ENCODE measurements at places on chromosomes 4 and X.
A peak's percentile ranks its signal among the peaks of the same experiment; 100 is the strongest.

- no peak for DNase-seq
These were observed 465 bp downstream of the BMPR1B start for GRCh38 chr4:94758141-94758699.

GRCh38 chr4:76857074-76857409 lies 40.9 kb downstream of the SOWAHB start:
- no peak for DNase-seq

GRCh38 chr4:152558396-152558795 lies 22.5 kb upstream of the FBXW7 start:
- no peak for DNase-seq

DNA sequence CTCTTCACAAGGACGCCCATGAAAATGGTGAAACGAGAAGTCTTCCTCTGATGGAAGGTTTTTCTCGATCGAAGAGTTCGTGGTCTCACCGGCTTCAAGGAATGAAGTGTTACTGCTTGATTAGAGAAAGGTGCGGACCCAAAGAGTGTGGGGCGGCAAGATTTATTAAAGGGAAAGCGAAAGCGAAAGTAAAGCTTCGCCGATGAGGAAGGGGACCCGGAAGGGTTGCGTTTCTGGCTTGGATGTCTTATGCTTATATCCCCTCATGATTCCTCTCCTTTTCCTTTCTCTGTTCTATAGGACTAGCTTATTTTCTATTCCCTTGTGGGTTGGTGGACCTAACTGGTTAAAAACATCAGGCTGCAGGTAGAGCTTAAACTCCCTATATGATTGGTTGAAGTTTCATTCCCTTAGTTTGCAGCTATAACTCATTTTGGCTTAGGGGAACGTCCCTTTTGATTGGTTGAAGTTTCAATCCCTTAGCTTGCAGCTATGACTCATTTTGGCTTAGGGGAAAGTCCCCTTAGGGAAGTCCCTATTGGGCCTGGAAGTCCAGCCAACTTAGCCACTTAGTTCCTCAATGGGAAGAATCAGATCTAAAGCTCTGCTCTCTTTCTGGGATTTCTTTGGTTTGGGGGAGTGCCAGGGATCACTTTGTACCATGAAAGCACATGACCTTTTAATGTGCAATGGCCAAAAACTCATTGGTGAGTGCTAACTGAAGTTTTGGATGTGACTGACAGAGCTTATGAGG lies 1025.0 kb upstream of the PCDH10 start:
- no peak for DNase-seq

- DNase-seq: no peak
These were observed 3.6 kb downstream of the SRPK3 start for GRCh38 chrX:153784325-153784967.

GRCh38 chrX:30643313-30643821 lies 9.9 kb upstream of the GK start:
- no peak for DNase-seq

DNA sequence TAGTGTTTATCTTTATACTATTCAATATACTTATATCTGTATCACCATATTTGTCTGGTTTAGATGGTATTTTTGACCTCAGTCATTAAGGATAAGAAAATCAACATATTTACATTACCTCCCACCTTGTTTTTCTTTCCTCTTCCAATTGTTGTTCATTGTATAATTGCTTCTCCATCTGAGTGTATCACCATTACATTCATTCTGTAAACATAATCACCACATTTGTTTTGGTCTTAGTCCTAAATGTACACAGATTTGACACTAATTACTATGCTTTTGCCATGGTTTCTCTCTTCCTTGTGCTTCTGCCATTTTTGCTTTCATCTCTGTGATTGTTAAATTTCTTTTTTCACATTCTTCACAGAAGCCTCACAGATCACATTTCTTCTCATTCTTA lies 12.7 kb downstream of the ARMCX6 start:
- no peak for DNase-seq

- DNase-seq: no peak
These were observed 1011.1 kb upstream of the HS3ST1 start for GRCh38 chr4:12439633-12440305.

- DNase-seq: no peak
These were observed 10.3 kb downstream of the PDHA2 start for GRCh38 chr4:95850161-95850560.

DNA sequence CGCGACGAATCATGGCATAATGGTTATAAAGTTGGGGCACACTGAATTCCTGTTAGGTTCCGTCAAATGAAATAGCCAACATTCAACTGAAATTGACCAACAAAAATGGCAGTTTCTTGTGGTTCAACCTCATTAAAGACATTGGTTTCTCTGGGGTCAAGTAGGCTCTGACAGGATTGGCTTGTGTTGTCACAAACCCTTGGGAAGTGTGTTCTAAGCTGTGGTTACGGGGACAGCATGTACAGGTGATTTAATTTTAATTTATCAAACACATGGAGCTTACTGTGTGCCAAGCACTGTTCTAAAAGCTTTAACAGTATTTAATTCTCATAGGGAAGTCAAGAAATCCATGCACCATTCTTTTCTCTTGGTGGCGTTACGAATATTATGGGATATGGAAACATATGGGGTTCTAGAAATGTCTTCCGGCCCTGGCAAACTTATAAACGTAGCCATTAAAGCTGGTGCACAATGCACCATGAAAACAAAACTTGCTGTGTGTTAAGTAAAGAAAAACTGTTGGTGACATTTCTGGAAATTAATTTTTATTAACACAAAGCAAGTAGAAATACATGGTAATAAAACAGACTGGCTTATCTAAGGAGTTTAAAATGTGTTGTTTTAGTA lies 891 bp downstream of the XK start:
- DNase-seq: no peak

DNA sequence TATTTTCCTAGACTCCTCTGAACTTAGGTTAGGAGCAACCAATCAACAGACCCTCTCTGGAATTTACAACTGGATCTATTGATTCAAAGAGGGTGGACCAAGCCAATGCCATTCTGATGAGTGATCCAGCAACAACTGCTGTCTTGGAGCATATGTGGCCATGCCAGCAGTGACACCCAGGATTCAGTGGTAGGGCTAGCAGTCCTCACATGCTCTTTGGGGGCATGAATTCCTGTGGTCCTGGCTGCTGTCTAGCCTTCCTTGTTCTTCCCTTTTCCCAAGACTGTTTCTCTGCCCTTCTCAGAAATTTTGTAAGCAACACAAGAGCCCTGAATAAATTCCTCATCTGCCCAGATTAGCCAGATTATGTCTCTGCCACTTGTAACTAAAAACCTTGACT lies 61.5 kb upstream of the GATB start:
- no peak for DNase-seq

- DNase-seq: no peak
These were observed 30.7 kb upstream of the ZNF280C start for GRCh38 chrX:130299279-130300009.

GRCh38 chr4:186685767-186686183 lies 37.9 kb downstream of the FAT1 start:
- DNase-seq: no peak

- DNase-seq: no peak
These were observed 70.8 kb downstream of the RWDD4 start for GRCh38 chr4:183588169-183588675.

DNA sequence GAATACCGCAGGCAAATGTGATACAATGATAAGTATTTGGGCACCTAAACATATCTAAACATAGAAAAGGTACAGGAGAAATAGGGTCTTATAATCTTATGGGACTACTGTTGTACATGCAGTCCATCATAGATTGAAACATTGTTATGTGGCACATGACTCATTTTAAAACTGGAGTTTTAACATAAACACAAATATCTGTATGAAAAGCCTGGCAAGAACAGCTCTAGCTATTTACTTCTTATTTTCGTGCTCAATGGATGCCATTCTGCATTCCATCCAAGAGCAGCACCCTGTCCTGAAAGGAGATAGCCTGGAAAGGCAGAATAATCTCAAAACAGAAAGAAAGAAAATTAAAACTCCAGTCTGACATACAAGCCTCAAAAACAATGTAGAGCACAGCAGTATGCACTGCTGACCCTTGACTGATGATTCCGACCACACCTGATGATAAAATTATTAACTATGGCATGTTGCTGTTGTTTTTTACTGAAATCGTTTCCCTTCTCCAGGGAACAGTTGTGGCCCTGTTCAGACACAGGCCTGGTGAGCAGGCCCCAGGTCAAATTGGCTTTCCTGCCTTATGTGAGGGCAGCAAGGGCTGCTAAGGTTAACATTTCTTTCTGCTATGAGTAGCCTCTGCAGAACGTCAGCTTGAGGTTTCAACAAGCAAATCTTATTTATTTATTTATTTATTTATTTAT lies 152.7 kb downstream of the APBB2 start:
- no peak for DNase-seq

GRCh38 chr4:104743215-104743653 lies 248.5 kb upstream of the CXXC4 start:
- DNase-seq: peak; percentile 62

GRCh38 chrX:48956728-48957414 lies 536 bp downstream of the OTUD5 start:
- DNase-seq: no peak

- DNase-seq: no peak
These were observed 155.6 kb downstream of the HNRNPD start for GRCh38 chr4:82217986-82218715.

DNA sequence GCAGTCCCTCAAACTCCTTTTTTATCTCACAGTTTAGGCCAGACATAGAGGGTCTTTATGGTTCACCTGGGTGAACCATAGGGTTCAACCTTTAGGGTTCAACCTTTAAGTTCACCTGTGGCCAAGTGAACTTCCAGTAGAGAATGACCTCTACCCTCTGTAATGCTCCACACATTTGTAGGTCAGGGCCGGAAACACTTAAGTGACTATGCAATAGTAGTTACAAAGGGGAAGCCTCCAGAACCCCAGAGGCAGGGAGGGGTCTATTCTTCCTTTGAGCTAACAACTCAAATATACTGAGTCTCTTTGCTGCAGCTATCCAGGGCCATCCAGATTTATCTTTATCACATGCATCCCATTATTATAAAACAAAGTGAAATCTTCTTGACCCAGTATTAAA lies 100.0 kb downstream of the LARP1B start:
- no peak for DNase-seq

DNA sequence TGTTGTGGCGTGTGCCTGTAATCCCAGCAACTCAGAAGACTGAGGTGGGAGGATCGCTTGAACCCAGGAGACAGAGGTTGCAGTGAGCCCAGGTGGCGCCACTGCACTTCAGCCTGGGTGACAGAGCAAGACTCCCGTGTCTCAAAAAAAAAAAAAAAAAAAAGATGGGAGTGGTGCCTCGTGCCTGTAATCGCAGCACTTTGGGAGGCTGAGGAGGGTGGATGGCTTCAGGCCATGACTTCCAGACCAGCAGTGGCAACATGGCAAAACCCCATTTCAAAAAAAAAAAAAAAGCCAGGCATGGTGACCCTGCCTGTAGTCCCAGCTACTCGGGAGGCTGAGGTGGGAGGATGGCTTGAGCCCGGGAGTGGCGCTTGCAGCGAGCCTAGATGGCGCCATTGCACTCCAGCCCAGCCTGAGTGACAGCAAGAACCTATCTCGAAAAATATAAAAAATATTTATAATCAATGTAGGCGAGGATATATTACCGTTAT lies 27.0 kb downstream of the EIF2S3 start:
- DNase-seq: no peak

DNA sequence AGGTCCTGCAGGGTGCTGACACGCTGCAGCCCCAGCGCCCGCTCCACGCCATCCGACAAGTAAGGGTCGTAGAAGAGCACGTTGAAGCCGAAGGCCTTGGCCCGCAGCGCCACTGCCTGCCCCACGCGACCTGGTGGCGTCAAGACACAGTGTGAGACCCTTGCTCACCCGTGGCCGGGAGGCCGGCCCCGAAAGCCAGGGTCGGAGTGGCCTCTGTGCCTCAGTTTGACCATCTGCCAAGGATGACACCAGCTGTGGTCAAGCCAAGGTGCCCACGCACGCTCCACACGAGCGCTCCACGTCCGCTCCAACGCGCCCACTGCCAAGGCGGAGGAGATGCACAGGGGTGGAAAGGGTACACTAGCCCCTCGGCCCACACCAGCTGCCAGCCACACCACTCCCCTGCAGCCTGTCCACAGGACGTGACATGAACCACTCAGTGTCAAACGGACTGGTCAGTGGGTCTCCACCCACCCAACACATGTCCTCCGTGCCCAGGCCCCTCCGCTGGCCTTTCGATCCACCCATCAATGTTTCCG lies 32.8 kb downstream of the CTBP1 start:
- no peak for DNase-seq

DNA sequence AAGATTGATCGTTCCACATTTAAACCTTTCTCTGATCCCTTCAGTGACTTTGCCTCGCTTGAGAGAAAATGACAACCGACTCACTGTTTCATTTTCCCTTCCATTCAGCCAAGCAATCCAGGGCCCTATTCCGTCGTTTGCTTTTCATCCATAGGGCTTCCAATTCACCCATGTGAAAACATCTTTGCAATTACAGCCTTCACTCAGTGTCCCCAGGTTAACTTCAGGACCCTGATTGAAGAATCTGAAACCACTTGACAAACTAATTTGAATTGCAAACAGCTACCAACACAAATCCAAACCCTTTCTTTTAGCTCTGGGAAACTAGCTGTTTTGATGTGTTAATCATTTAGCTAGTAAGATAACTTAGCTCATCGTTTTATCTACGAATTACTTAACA lies 120.2 kb upstream of the FAM9C start:
- DNase-seq: no peak

DNA sequence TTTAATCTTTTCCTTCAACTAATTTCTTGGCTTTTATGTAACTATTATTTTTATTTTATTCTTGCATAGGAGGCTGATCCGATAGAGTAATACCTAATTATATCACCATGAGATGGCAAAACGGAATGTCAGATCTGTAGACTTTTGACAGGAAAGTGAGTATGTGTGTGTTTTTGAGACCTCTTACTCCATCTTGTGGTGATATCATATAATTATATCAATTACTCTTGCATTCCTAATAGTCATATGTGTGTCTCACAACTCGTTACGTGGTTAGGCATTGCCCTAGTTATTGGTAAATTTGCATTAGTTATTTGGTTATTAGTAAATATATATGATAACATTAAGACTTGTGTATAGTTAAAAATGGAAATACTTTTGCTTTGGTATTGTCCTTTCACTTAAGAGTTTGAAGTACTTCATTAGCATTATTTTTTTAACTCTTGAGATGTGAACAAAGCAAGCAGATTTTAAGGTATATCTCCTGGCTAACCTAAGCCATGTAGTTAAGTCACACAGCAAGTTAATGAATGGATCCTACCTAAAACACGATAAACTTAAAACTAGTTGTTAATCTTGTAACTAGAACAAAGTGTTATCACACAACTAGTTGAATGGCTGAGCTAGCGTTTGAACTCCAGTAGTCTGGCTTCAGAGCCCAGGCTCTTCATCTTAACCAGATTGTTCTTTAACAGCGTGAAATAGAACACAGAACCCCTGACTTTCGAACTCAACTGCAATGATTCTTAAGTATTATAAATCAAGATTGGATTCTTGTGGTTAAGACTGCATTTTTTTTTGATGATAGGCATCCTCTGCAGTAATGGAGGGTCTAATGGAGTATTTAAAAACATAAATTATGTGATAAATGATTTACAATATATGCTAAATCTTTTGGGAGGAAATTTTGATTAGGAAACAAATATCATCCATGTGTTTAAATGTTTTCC lies 67.1 kb downstream of the PGRMC2 start:
- DNase-seq: peak; percentile 42

GRCh38 chr4:25213347-25213979 lies 20.4 kb upstream of the PI4K2B start:
- no peak for DNase-seq

- no peak for DNase-seq
These were observed 335.0 kb upstream of the SLC7A11 start for GRCh38 chr4:138577145-138577544.
